ENCODE measurements at places on chromosomes 3 and 15. TPM values are rescaled to one million over a fixed set of nuclear protein-coding genes. Genes with fewer than 3 reads are reported as not detected.

The UROC1 gene
- total RNA-seq: not detected

The GUCA1C gene
- total RNA-seq: not detected

The AMOTL2 gene
- total RNA-seq: 73.2 TPM

The LAMB2 gene
- 69.2 TPM for total RNA-seq

The RBMS3 gene
- 11.6 TPM for total RNA-seq

The TRPM1 gene
- total RNA-seq: not detected

Data from parietal lobe (tissue), 2 donors.